ENCODE measurements at places on chromosomes 5 and 9.

DNA sequence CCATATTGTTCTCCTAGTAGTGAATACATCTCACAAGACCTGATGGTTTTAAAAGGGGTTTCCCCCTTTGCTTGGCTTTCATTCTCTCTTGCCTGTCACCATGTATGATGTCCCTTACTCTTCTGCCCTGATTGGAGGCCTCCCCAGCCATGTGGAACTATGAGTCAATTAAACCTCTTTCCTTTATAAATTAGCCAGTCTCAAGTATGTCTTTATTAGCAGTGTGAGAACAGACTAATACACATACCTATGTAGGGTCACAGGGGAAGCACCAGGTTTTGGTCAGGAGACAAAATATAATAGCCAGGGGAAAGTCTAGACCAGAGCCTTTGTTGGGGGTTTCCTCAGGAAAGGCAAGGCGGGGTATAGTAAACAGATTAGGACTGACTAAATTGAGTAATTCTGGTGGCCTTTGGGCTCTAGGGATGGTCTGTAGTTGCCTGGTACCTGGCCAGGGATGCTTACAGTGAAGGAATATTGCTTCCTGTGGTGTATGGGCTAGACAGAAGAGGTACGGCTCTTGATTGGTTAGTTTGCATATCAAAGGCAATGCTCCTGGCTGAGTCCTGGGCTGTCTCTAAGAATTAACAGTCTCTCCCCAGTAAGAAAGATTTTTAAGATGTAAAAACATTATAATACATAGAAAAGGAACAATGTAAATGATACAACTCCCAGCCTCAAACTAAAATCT lies 254.5 kb downstream of the ELAVL2 start:
- DNase-seq, result no peak

- no peak for DNase-seq
These were observed 7.0 kb downstream of the PAM start for GRCh38 chr5:102762095-102762534.

GRCh38 chr5:76504901-76505564 lies 101.9 kb downstream of the IQGAP2 start:
- no peak for DNase-seq

DNA sequence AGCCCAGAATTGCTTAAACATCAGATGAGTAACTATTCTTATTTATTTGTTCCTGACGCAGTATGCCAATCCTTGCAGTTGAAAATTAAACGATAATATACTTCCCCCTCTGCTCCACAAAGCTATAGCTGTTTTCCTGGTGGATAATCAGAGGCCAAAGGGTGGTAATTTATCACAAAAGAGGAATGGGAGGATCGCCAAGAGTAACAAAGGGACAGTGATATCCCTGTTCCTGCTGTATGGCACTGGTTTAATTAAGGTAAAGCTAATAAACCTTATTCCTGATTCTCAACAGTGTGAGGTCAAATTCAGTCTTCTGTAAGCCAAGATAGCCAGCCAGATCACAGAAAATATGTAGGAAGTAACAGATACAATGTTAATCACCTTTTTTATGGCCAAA lies 33.4 kb upstream of the PTGER4 start:
- no peak for DNase-seq

- DNase-seq, result no peak
These were observed 216.2 kb downstream of the TRIO start for GRCh38 chr5:14359069-14360043.

- DNase-seq, result no peak
These were observed 80.1 kb upstream of the IRX4 start for GRCh38 chr5:1962619-1963355.
